Chondrocyte (in vitro differentiated cells): ENCODE measurements at places on chromosomes 3 and 15. TPM values are rescaled to one million over a fixed set of nuclear protein-coding genes. Genes with fewer than 3 reads are reported as not detected.

- DNase-seq, result peak; percentile 39
- no peak overlapping the region for H3K4me3 ChIP-seq
- no peak overlapping the region for H3K27ac ChIP-seq
- H3K36me3 ChIP-seq, result peaks cover 10% of the 10 kb centered on the region
Observed at GRCh38 chr15:66085128-66085527, 168.4 kb downstream of the MEGF11 start.

- DNase-seq, result no peak
- no peaks in the 10 kb centered on the region for H3K27me3 ChIP-seq
- no peaks in the 10 kb centered on the region for H3K36me3 ChIP-seq
- peaks cover 27% of the 10 kb centered on the region for H3K4me1 ChIP-seq
Observed at GRCh38 chr3:124381575-124382333, 348.5 kb upstream of the UMPS start.

DNA sequence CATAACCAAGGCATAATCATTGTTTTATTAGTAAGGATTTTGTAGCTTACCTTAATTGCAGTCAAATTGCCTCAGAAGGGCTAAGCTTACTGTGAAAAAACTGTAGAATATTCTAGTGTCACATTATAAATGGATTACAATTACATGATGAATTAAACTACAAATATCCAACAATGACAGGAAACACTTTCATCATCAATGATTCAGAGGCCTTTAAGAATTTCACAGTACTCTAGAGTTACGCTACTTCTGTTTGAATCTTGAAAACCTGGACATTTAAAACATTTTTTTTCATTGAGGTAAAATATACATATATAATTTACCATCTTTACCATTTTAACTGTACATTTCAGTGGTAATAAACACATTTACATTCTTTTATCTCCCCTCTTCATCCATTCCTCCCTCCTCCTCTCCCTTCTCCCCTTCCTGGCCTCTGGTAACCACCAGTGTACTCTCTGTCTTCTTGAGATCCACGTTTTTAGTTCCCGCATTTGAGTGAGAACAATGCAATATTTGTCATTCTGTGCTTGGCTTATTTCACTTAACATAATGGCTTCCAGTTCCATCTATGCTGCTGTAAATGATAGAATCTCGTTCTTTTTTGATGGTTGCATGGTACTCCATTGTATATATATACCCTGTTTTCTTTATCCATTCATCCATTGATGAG is 54.7 kb downstream of the GJD2 start:
- DNase-seq, result no peak
- H3K27ac ChIP-seq, result no peak overlapping the region
- no peaks in the 10 kb centered on the region for H3K4me1 ChIP-seq
- peaks cover 32% of the 10 kb centered on the region for H3K27me3 ChIP-seq
- H3K4me3 ChIP-seq, result no peak overlapping the region

DNA sequence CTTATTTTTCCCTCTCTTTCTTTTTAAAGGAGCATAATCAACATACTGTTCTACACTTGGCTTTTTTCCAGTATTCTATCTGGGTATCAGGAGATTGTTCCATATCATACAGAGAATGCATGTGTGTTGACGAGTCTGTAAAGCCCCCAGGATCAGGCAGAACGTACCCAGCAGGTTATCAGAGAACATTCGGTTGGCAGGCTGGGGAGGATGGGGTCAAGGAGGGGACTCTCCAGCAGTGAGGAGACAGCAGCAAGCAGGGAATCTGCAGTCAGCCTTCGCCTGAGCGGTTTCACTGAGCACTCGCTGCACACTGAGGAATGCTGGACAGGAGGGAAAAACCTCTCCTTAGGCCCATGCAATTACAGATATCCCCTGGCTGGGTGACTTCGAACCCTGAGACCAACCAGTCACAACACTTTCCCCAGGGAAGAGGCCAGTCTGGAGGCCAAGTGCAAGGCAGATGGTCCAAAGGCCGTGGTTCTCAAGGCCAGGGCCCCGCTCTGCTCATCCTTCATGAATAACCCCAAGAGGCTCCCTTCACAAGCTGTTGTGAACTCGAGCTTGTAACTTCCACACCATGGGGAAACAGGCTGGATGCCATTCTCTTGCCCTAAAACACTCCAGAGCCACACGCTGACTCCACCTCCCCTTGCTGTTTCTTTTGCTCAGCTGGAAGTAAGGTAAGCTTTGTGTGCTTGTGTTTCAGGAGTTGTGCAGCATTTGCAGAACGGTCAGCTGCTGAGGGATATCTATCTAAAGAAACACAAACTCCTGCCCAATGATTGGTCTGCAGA is 60.1 kb downstream of the PXYLP1 start:
- DNase-seq, result no peak
- H3K27ac ChIP-seq, result peak overlapping the region; percentile 52
- H3K4me1 ChIP-seq, result peaks cover 66% of the 10 kb centered on the region
- no peaks in the 10 kb centered on the region for H3K27me3 ChIP-seq
- peaks cover 10% of the 10 kb centered on the region for H3K36me3 ChIP-seq

DNA sequence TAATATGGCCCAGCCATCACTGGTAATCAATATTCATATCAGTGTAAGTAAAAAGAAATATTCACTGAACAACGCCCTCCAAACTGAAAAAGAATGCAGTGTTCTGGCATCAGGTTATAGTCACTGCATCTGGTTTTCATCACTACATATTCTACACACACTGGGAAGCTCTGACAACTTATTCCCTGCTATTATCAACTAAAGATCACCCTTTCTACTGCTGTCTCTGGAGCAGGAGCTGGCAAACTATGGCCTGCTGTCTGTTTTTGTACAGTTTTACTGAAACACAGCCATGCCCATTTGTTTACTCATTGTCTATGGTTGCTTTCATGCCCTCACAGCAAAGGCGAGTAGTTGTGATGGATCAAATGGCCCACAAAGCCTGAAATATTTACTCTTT is 35.3 kb downstream of the TUBGCP4 start:
- no peak overlapping the region for H3K4me3 ChIP-seq
- H3K27ac ChIP-seq, result no peak overlapping the region
- no peak for DNase-seq
- no peaks in the 10 kb centered on the region for H3K27me3 ChIP-seq
- peaks cover 7% of the 10 kb centered on the region for H3K4me1 ChIP-seq

DNA sequence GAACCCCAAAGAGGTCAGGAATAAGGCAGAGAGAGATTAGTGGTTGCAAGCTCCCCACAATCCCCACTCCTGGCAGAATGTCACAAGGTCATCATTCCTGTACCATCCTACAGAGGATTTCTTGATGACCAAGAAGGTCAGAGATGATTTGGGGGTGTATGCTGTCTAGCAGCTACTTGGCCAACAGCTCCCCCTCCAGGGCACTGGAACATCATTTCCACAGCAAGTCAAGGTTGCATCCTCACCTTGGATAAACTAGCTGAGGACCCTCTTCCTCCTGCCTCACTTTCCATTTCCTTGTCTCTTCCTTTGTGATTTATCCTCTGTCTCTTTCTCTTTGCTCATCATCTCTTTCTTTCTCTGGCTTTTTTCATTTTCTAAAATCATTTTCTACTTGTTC is 106.3 kb downstream of the PROS1 start:
- H3K27ac ChIP-seq, result no peak overlapping the region
- no peaks in the 10 kb centered on the region for H3K4me1 ChIP-seq
- peaks cover 2% of the 10 kb centered on the region for H3K36me3 ChIP-seq
- H3K4me3 ChIP-seq, result no peak overlapping the region

- no peak overlapping the region for H3K4me3 ChIP-seq
- peak; percentile 70 for DNase-seq
- H3K4me1 ChIP-seq, result peaks cover 23% of the 10 kb centered on the region
Observed at GRCh38 chr15:66743703-66744536, 41.9 kb downstream of the SMAD6 start.

DNA sequence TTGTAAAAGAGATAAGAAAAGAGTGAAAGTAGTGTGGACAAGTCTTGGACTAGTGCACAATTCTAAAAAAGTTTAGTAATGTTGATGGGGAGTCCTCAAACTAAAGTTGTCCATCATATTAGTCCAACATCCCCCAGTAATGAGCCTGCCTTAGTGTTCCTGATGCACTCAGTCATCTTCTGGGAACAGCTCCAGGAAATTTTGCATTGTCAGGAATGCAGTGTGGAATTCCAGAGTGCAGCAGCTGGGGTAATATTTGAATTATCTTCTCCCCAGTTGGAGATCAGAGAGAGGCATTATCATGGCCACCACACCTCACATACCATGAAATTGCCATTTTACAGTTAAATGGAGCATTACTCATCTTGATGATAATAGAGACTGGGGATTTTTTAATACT is 528.8 kb upstream of the NAALADL2 start:
- H3K27ac ChIP-seq, result no peak overlapping the region
- H3K4me3 ChIP-seq, result no peak overlapping the region
- H3K4me1 ChIP-seq, result peaks cover 34% of the 10 kb centered on the region
- DNase-seq, result no peak

DNA sequence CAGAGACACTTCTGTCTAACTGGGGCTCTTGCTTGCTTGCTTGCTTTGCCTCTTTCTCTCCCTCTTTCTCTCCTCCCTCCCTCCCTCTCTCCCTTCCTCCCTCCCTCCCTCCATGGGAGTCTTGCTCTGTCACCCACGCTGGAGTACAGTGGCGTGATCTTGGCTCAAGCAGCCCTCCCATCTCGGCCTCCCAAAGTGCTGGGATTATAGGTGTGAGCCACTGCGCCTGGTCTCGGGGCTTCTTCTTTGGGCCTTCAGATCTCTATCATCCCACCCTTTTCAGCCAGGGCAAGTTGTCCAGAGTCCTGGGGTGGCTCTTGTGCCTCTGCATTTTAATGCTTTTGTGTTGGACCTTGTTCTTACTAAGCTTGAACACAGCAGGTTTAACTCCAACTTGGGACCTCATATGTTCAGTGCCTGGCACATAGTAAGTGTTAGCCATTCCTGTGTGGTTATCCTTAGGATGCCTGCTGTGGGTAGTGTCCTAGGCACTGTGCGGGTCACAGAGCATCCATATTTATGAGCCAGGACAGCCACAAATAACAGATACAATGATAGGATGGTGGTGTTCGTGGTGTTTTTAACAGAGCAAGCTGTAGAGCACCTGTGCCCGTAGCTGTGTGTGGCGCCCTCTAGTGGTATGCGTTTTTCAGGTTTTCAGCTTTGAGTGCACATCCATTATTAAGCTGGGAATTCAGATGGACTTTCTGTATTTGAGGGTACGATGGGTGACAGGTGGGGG is 75.1 kb downstream of the CCK start:
- H3K36me3 ChIP-seq, result peaks cover 25% of the 10 kb centered on the region
- H3K27me3 ChIP-seq, result no peaks in the 10 kb centered on the region
- peak overlapping the region; percentile 49 for H3K27ac ChIP-seq
- DNase-seq, result no peak

DNA sequence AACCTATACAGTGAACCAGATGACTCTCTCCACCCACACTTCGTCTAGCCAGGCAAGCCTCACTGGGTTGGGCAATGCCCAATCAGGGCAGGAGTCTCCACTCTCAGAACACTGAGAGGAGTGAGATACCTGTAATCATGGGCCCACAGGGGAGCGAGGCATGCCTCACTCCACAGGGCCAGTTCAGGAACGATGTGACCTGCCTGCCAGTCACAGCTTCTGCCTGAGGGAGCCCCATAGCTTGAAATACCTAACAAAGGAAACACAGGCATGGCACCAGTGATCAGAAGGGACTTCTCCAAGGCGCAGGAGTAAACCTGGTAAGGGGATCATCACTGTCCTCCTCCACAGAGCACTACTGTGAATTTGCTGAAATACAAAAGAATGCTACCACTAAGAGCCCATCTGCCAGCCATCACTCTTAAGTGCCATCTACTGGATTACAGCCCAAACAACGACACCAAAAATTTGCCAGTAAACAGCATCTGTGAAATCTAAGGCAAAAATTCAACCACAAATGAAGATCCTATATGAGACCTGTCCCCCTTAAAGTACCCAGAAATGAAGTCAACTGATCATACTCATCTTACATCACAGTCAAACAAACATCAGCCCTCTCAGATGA is 689.9 kb upstream of the SEMA6D start:
- DNase-seq, result no peak
- no peak overlapping the region for H3K4me3 ChIP-seq
- H3K36me3 ChIP-seq, result no peaks in the 10 kb centered on the region

GRCh38 chr3:123390865-123391600 is 57.9 kb downstream of the ADCY5 start:
- no peaks in the 10 kb centered on the region for H3K36me3 ChIP-seq
- no peak overlapping the region for H3K4me3 ChIP-seq
- peaks cover 45% of the 10 kb centered on the region for H3K4me1 ChIP-seq
- peaks cover 18% of the 10 kb centered on the region for H3K27me3 ChIP-seq
- no peak overlapping the region for H3K27ac ChIP-seq

- H3K27me3 ChIP-seq, result peaks cover 38% of the 10 kb centered on the region
- H3K36me3 ChIP-seq, result no peaks in the 10 kb centered on the region
- no peak overlapping the region for H3K4me3 ChIP-seq
- H3K4me1 ChIP-seq, result peaks cover 11% of the 10 kb centered on the region
Observed at GRCh38 chr3:13272831-13273603, 147.1 kb downstream of the NUP210 start.

DNA sequence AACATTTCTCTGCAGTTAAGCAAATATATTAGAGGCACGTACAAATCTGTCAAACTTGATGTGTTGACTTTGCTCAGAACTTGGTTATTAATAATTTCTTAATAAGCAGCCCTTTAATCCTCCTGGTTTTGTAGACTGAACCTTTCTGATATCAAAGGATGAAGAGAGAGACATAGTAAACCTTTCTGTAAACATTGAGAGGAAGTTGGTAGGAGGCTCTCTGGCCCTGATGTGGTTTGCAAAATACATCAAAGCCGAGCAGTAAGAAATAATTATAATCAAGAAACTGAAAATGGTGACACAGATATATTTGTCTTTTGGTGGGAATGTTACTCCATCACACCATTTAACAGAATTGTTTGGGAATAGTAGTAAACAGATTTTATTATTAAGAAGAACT is 111.9 kb downstream of the OXSM start:
- H3K27ac ChIP-seq, result no peak overlapping the region
- peaks cover 24% of the 10 kb centered on the region for H3K27me3 ChIP-seq
- DNase-seq, result no peak
- H3K4me3 ChIP-seq, result no peak overlapping the region

GRCh38 chr3:123590685-123591450 is 6.0 kb upstream of the HACD2 start:
- H3K4me1 ChIP-seq, result peaks cover 11% of the 10 kb centered on the region
- H3K27me3 ChIP-seq, result no peaks in the 10 kb centered on the region
- no peak overlapping the region for H3K4me3 ChIP-seq
- H3K27ac ChIP-seq, result no peak overlapping the region

GRCh38 chr15:45958924-45959323 is 324.1 kb downstream of the SQOR start:
- H3K27ac ChIP-seq, result no peak overlapping the region
- no peak for DNase-seq
- H3K4me1 ChIP-seq, result no peaks in the 10 kb centered on the region
- no peak overlapping the region for H3K4me3 ChIP-seq
- no peaks in the 10 kb centered on the region for H3K36me3 ChIP-seq

DNA sequence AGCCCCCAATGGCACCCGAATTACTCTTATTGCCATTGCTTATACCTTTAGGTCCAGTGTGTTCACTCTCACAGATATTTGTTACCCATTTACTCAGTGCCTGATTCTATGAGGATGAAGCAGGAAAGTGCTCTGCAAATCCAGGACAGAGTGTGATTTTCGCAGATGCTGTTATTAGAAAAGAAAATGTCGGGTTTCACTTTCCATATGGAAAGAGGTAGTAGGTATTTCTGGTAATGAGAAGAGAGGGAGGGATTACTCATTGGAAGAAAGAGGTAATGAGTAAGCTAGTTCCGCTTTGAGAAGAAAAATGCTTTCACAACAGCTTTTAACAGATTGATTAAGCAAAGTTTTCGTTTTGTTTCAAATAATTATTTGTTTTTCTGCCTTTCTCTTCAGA is 336.3 kb upstream of the CFAP20DC start:
- H3K36me3 ChIP-seq, result no peaks in the 10 kb centered on the region
- no peaks in the 10 kb centered on the region for H3K27me3 ChIP-seq
- no peaks in the 10 kb centered on the region for H3K4me1 ChIP-seq
- H3K4me3 ChIP-seq, result no peak overlapping the region
- no peak overlapping the region for H3K27ac ChIP-seq
- DNase-seq, result no peak

The SLC27A2 gene
- total RNA-seq, result not detected in 3 replicates

The SEMA5B gene
- total RNA-seq, result 3.1 to 68.8 TPM (median 68.4 TPM) in 3 replicates

The MYRIP gene
- 0.12 to 0.39 TPM in 2 of 3 replicates, not detected in the other for total RNA-seq

The KATNBL1 gene
- total RNA-seq, result 35.8 to 47.4 TPM (median 42.0 TPM) in 3 replicates

The TRPM1 gene
- not detected in 3 replicates for total RNA-seq
